Skeletal muscle cell (primary cell): ENCODE measurements at places on chromosomes 6 and 20.

GRCh38 chr20:63831646-63831992 is 555 bp upstream of the ZBTB46 start:
- DNase-seq: no peak

DNA sequence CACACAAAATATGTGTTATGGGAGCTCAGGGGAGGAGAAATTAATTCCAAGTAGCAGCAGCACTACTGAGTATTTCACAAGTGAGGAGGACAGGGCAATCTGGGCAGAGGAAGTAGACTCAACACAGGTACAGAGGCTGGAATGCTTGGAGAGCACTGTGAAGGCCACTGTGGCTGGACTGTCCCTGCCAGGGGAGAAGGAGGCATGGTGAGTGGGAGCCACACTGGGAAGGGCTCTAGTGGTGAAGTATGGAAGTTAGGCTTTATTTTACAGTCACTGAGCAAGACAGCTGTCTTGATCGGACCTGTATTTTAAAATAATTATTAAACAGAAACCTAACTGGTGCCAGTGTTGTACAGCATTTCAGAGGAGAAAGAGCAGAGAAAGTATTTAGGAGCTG is 28.8 kb downstream of the FAM229B start:
- no peak for DNase-seq

GRCh38 chr6:34671367-34671766 is 25.2 kb downstream of the ILRUN start:
- DNase-seq: no peak

GRCh38 chr6:107616775-107617174 is 126.9 kb downstream of the SOBP start:
- DNase-seq: no peak

- DNase-seq: no peak
Measured at GRCh38 chr6:50608421-50608820, 104.9 kb upstream of the TFAP2D start.

DNA sequence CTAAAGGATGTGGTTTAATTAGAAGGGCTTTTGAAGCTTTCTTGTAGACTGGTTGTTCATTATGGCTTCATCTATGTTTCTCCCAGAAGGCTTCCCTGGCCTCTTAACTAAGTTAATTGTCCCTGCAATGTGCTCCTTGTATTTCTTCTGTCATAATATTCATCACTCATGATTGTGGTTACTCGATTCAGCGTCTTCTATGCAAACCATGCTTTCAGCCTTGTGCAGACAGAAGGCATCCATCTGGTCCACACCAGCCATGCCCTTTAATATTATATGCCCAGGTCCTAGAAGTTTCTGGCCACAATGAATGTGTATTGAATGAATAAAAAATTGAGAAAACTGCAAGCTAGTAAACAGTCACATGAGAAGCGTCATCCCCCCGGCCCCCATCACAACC is 163.2 kb downstream of the KHDC1L start:
- DNase-seq: no peak

- no peak for DNase-seq
Measured at GRCh38 chr6:42774201-42774600, 7.7 kb upstream of the BICRAL start.

DNA sequence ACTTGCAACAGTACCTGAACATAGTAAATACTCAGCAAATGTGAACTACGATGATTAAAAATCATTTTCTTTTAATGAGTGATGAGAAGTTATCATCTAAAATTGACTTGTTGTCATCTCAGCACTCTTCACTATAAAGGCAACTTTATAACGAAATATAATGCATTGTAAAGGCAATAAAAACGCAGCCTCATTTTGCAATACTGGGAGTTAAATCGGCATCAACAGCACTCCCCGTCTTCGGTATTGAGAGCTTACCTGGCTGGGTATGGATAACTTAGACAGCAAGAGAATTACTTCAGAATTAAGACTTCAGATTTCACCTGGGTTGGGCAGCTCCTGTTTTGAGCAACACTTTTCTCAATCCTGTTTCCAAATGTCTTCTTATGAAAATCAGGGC is 20.8 kb downstream of the NKX2-2 start:
- DNase-seq: no peak

GRCh38 chr20:21693322-21693721 is 12.1 kb upstream of the PAX1 start:
- no peak for DNase-seq

- DNase-seq: no peak
Measured at GRCh38 chr6:28817808-28818145, 106.0 kb downstream of the TRIM27 start.

DNA sequence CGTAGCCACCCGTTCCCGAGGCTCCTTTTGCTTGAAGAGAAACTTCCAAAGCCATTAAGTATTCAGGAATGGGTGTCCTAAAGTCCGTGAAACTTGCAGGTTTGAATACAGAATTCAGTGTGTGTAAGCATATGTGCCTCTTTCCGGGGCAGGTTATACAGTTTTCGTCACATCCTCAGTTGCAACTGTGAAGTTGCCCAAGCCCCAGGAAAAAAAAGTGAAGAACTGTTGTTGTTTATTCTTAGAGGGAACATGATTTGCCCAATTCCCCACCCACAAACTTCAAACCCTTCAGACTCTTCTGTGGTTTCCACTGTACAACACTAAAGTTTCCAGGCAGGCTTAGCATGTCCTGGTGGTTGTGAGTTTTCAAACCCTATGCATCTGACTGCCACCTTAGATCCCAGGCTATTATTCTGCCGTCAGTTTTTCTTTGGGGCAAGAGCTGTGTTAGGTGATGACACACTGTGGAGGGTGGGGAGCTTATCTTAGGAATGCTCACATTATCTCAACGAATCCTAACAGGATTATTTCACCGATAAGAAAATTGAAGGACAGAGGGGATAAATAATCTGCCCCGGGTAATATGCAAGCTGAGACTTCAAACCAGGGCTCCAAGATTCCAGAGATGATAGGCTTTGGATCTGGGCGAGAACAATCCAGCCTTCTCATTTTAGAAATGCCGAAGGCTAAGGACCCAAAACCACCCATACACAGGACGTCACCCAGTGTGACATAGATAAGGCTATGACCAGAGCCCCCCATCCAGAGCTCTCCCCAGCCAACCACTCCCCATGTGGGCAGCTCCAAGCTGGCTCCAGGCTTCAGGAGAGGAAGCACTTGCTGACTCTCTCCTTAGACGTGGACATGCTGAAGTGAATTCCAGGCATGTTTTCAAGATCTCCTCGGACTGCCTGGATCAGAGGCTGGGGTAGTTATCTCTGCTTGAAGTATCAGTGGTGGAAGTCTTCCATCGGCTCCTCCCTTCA is 81.7 kb upstream of the AFDN start:
- no peak for DNase-seq

- no peak for DNase-seq
Measured at GRCh38 chr20:20741087-20742045, 28.9 kb upstream of the RALGAPA2 start.

- no peak for DNase-seq
Measured at GRCh38 chr6:17884498-17885478, 102.6 kb downstream of the KIF13A start.

DNA sequence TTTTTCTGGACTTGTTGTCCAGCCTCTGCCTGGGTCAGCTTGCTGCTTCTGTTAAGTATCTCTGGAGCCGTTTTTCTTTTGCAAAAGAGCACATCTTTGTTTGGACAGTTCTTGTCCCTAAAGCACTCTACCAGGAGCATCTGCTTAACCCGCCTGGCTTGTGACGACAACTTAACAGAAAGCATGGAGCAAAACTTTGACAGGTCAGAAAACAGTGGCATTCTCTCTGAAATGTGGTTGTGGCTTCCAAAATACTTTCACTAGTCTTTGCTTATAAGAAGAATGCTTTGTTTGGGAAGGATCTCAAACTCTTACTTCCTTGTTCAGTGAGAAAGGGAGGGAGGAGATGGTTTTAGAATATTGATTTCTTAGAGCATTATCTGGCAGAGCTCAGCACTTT is 47.6 kb downstream of the CD109 start:
- DNase-seq: no peak

GRCh38 chr20:31549513-31549880 is 35.3 kb downstream of the HM13 start:
- no peak for DNase-seq

GRCh38 chr20:45395114-45395415 is 13.0 kb upstream of the DBNDD2 start:
- DNase-seq: no peak

DNA sequence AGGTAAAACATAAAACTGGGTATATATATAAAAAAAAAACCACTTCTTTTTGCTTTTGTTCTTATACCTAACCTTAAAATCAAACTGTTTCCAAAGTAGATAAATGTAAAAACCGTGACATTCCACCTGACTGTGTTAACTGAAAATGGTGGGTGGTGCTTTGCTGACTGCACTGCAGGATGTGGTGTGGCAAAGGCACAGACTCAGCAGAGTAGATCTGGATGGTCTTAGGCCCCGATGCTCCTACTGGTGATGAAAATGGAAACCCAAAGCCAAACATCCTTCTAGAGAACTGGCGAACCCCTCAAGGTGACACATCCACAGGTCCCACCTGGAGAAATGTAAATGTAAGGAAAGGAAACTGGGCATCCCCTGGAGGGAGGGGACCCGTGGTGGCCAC is 8.9 kb downstream of the TGIF2 start:
- no peak for DNase-seq

- no peak for DNase-seq
Measured at GRCh38 chr6:118649918-118650581, 1.3 kb downstream of the CEP85L start.

DNA sequence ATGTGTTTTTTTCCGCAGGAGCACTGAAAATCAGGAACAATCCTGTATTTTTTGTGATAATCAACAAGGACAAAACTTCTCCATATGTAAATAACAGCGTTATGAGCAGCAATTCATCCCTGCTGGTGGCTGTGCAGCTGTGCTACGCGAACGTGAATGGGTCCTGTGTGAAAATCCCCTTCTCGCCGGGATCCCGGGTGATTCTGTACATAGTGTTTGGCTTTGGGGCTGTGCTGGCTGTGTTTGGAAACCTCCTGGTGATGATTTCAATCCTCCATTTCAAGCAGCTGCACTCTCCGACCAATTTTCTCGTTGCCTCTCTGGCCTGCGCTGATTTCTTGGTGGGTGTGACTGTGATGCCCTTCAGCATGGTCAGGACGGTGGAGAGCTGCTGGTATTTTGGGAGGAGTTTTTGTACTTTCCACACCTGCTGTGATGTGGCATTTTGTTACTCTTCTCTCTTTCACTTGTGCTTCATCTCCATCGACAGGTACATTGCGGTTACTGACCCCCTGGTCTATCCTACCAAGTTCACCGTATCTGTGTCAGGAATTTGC is at the start of gene TAAR6:
Gene TAAR6 (plus strand): TSS at position 102 of the 557 bp plus-strand sequence. CDS start 0 bp downstream, at position 102.
- DNase-seq: no peak

DNA sequence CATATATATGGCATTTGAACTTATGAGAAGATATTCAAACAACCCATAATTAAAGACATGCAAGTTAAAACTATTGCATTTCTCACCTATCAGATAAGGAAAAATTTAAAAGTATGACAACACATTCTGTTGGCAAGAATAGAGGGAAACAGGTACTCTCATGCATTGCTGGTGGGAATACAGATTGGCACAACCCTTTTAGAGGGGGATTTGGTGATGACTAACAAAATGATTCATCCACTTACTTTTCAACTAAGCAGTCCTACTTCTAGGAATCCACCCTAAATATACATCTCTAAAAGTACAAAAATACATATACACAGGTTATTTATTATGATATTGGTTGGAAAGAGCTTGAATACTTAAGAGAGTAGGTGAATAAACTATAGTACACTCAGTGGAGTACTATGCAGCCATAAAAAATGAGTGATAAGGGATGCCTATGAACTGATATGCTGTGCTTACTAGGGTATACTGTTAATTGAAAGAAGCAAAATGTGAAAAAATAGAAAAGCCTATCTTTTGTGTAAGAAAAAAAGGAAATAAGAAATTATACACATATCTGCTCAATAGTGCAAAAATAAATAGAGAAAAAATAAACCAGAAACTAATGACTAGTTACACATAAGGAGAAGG is 42.2 kb downstream of the ADAT2 start:
- DNase-seq: no peak

DNA sequence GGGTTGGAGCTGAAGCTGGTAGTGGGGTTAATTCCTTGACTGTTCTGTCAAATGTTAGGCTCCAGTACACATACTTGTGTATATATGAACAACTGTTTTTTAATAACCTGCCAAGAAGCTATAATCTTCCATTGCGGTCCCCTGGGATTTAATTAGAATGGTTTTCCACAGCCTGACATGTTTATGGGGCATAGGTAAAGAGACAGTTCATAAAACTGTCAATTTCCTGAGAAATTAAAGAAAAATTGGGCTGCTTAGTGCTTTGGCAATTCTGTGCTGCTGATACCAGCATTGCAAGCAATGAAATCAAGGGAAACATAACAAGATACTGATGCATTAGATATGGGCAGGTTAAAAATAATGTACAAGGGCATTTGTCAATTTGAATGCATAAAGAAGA is 314.1 kb upstream of the SLC35B3 start:
- DNase-seq: no peak

- no peak for DNase-seq
Measured at GRCh38 chr20:62508641-62509051, 32.9 kb upstream of the GATA5 start.

DNA sequence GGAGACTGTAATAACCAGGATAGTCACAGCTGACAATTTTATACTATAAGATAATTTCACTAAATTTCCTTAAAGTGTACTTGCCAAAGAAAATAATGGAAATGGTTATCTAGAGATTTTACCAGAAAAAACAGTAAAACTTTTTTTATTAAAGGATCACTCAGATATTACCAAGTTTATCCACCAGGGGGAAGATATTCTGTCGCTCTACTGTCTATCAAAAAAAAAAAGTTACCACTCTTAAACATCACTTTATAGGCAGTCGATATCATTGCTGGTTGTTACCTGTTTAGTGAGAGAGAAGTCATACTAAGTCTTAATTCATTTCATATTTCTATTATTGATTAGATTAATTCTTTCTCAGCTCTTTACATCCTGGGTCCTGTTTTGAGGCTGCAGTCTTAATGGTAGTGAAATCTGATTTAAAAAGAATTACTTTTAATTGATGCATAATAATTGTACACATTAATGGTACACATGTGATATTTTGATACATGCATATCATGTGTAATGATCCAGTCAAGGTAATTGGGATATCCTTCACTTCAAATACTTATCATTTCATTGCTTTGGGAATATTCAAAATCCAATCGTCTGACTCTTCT is 18.9 kb downstream of the L3MBTL3 start:
- DNase-seq: no peak

- peak; percentile 67 for DNase-seq
Measured at GRCh38 chr6:138099832-138100231, 7.4 kb downstream of the PERP start.

DNA sequence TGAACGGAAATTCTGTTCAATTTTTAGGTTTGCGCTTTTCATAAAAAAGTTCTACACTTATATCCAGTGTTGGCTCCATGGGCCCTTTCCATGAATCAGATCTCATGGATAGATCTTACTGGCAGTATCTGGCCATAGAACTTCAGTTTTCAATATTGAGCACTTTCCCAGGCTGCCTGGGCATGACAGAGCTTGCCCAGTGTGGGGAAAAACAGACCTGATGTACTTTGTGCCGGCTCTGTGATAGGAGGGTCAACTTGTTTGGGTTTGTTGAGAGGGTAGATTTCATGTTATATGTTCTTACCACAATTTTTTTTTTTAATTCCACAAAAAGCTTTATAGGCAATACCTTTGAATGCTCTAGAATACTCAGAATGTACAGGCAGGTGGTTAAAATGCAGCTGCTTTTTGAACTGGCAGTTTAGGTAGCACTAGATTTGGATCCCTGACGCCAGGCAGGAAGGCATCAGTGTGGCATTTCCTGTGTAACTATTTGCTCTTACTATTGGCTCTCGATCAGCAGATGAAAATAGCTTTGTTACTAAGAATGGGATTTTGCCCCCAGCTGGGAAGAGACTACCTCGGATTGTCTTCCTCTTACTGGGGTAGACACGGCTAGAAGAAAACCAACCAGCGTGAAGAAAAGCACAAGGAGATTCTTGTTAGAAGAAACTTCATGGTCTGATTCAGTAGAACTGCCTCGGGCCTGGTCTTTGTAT is 404.9 kb upstream of the SOX4 start:
- no peak for DNase-seq
